LHCN-M2 (cell line): ENCODE measurements at places on chromosomes 16 and 17. TPM values are rescaled to one million over a fixed set of nuclear protein-coding genes. Genes with fewer than 3 reads are reported as not detected.
A peak's percentile ranks its signal among the peaks of the same experiment; 100 is the strongest.

- no peak for DNase-seq
These were observed 123.0 kb upstream of the ASIC2 start for GRCh38 chr17:33416131-33416530.

GRCh38 chr16:30131869-30132475 lies 9.0 kb upstream of the MAPK3 start:
- no peak for DNase-seq

DNA sequence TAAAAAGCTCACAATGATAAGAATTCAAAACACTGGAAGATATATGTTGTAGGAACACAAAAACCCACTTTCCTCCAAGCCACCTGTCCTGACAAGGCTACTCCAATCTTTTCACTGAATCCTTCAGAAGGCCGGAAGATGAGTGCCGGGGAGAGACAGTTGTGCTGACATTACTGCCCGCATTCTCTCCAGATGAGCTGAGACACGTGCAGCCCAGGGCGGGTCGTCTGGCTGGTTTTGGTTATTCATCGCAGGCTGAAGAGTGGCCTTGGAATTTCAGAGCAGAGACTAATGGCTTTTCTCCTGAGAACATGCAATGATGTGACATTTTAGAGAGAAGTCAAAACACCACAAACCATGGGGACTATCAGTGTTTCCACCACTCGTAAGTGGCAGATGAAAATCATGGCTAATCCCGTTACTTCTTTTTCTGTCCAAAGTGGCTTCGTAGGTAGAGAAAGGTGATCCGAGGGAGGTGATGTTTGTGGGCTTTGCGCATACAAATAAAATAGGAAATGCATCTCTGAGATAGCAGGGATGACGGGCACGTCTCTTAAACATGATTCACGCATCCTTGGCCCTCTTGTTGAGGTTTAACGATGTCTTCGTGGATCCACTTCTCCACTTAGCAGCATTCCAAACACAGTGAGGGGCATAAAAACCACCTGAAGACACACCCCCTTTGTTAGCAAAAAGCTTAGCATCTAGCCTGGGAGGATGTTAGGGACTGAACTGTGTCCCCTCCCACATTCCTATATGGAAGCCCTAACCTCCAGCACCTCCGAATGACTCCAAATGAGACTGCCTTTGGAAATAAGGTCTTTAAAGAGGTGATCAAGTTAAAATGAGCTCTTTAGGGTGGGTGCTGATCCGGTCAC lies 134.0 kb downstream of the IRX3 start:
- DNase-seq: no peak

GRCh38 chr16:20884240-20884556 lies 16.0 kb downstream of the DCUN1D3 start:
- DNase-seq: peak; percentile 62

The TBC1D28 gene
- total RNA-seq: not detected in 2 replicates

GRCh38 chr17:65556014-65556909 lies 5.2 kb downstream of the AXIN2 start:
- DNase-seq: peak; percentile 46

The KRT33A gene
- total RNA-seq: not detected in 2 replicates
